ENCODE measurements at places on chromosomes 7 and 10. TPM values are rescaled to one million over a fixed set of nuclear protein-coding genes. Genes with fewer than 3 reads are reported as not detected.
A peak's percentile ranks its signal among the peaks of the same experiment; 100 is the strongest.

DNA sequence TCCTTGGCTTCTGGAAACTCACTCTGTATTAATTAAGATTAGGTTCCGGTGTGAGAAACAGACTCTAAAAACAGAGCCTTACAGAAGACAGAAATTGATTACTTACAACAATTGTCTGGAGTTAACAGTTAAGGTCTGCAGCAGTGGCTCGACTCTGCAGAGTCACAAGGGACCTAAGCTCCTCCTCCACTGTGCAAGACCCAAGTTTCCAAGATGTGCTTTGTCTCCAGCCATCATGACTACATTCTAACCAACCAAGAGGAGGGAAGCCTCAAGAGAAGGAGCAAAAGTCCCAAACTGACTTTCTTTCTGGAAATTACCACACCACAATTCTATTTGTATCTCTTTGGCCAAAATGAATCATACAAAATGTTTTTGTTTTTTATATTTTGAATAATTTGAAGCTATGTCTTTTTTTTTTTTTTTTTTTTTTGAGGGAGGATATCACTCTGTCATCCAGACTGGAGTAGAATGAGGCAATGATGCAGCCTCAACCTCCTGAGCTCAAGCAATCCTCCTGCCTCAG, 14.2 kb upstream of the ODAD2 start:
- no peak for ATAC-seq

- ATAC-seq, result no peak
Observed at GRCh38 chr7:92436612-92437445, 10.5 kb upstream of the GATAD1 start.

- ATAC-seq, result no peak
Observed at GRCh38 chr7:133434246-133434865, 181.5 kb downstream of the EXOC4 start.

GRCh38 chr10:118808601-118809356, 54.0 kb upstream of the CACUL1 start:
- no peak for ATAC-seq

Gene PIP
- total RNA-seq, result 0.56 TPM

DNA sequence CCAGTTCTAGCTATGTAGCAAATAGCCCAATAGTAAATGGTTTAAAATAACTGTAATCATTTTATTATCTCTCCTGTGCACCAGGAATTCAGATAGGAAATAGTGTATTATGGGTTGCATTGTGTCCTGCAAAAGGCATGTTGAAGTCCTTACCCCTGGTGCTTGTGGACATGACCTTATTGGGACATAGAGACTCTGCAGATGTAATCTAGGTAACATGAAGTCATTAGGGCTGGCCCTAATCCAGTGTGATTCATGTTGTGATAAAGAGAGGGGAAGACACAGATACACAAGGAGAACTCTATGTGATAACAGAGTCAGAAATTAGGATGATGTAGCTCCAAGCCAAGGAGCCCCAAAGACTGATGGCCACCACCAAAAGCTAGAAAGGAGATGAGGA, 462.8 kb downstream of the GALNT17 start:
- ATAC-seq, result no peak

- no peak for ATAC-seq
Observed at GRCh38 chr10:52533986-52534385, 219.9 kb downstream of the DKK1 start.

- peak; percentile 86 for ATAC-seq
Observed at GRCh38 chr7:106425017-106425719, 140.4 kb upstream of the NAMPT start.

Gene MARVELD1
- 12.1 TPM for total RNA-seq

- peak; percentile 90 for ATAC-seq
Observed at GRCh38 chr10:52313933-52314821, at the start of gene DKK1. DKK1 (plus strand) TSS chr10:52314281; CDS start chr10:52314435, 154 bp downstream.

DNA sequence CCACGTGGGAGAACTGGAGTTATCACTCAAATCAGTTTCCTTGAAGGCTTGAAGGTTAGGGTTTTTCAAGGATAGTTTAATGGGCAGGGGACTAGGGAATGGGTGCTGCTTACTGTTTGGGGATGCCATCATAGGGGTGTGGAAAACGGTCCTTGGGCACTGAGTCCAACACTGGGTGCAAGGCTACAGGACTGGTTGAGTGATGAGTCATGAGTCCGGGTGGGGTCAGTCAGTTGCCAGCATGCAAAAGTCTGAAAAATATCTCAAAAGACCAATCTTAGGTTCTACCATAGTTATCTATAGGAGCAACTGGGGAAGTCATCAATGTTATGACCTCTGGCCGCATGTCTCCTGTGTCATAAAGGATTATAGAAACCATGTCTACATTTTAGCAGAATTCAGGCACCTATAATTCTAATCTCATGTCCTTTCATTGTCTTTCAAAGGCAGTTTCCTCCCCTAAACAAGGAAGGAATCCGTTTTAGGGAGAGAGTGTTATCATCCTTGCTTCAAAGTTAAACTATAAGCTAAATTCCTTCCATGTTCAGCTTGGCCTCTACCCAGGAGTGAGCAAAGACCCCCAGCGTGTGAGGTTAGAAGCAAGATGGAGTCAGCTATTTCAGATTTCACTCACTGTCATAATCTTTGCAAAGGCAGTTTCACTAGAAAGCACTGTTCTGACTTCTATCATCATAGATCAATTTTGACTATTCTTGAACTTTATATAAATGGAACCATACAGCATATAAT, 94.5 kb downstream of the COL26A1 start:
- no peak for ATAC-seq

Gene WEE2
- total RNA-seq, result not detected
